ENCODE measurements at places on chromosomes 1 and 21.

- peak; percentile 2 for DNase-seq
These were observed 776 bp downstream of the ITSN1 start for GRCh38 chr21:33642896-33643657.

GRCh38 chr1:32372149-32372756 is 9.9 kb downstream of the TSSK3 start:
- DNase-seq: no peak

DNA sequence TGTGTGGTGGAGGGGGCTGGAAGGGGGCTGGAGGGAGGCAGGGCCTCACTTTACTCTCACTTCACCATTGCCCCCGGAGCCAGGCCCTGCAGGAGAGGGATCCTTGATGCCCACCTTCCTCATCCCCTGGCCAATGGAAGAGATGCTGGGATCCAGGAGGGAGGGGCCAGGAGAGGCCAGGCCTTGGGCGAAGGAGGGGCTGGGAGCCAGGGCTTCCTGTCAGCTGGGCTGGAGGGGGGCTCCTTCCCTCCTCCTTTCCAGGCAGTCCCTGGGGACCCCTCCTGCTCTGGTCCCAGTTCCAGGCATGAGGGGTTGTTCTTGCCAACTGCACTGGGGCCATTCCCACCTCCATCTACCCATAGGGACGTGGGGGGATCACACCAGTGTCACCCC is 5.7 kb downstream of the AHDC1 start:
- DNase-seq: no peak

DNA sequence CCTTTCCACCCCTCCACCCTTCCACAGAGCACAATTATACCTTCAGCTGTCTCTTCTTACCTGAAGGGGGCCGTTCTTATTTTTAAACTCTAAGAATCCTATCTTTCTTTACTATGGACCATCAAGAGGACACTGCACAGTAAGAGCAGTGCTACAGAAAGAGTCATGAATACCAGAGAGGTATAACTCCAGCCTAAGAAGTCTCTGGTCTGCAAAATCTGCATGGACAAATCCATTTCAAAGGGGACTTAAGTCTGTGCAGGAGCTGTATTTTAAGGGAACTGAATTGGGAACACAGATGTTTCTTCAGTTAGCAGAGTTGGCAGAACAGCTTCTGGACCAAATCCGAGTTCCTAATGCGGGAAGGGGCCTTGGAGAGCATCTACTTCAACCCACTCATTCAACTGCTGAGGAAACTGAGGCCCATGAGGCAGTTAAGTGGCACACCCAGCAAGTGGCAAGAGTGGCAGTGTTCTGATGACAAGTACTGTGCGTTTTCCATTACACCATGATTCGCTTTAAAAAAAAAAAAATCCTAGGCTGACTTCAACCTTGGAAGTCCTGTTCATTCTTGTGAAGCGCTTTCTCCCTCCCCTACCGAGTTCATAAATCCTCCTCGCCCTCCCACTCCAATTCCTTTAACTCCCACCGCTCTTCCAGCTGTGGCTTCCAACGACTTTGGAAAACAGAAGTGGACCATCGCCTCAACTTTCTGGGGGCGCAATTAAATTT is 1.8 kb downstream of the PLPP3 start:
- no peak for DNase-seq

DNA sequence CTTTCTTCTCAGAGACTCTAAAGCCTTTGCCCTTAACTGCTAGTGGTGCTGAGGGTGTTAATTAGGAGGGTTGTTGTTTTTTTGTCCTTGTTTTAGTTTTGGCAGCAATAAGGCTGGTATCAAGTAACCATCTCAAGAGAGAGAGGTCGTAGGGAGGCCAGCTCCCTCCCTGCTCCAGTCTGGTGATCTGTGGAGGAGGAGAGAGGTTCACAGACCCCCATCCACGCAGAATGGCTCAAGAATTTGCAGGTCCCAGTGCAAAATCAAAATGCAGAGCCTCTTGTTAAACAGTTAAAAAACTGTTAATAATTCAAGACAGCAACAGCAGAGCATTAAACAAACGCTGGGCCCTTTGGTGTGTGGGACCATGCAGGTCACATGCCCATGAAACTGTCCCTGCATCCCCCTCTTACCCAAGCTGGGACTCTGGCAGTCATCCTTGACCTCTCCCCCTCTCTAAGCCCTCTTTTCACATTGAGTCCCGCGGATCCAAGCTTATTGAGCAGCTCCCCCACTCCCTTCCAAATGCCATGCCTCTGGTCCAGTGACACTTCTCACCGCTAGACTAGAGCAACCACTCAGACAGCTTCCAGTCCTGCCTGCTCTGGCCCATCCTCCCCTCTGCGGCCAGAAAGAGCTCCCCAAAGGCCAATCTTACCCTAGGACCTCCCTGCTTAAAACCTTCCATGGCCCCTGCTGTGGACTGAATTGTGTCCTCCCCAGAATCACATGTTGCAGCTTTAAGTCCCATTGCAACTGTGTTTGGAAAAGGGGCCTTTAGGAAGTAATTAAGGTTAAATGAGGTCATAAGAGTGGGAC is 47.7 kb upstream of the RPL11 start:
- DNase-seq: no peak

DNA sequence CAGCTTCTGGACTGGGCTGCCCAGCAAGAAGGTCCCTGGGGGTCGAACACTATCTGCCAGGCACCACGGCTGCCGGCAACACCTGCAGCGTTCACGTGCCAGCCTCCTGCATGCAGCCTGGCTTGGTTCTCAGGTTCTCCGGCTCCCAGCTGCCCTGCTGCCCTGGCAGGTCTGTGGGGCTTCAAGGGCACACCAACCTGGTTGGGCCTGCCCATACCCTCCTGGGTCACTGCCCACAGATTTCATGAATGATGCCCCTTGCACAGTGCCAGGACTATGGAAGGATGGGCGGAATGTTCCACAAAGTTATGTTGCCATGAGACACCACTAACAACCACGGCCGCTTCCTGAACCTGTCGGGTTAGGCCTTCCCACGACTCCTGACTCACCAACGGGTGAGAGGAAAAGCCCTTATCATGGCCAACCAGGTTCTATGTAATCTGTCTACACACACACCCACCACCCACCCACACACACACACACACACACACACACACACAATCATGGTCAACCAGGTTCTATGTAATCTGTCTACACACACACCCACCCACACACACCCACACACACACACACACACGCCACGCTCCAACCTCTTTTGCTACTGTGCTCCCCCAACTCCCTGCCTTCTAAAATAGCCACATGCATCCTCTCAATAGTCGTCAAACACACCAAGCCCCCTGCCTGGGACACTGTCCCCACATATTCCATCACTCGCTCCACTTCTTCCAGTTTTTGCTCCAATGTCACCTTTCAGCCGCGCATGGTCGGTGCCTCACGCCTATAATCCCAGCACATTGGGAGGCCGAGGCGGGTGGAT is 32.2 kb downstream of the HSPG2 start:
- DNase-seq: no peak

- DNase-seq: no peak
These were observed at the start of gene FLG for GRCh38 chr1:152325111-152325510. TSS of gene FLG (minus strand) at chr1:152325239. CDS start at chr1:152315456, 9,783 bp downstream.
